ENCODE measurements at places on chromosomes 2 and 18. TPM values are rescaled to one million over a fixed set of nuclear protein-coding genes. Genes with fewer than 3 reads are reported as not detected.

RAD51AP2 gene
- total RNA-seq, result 0.47 TPM

CMPK2 gene
- 10.9 TPM for total RNA-seq

THSD7B gene
- 20.0 TPM for total RNA-seq

FBXO15 gene
- total RNA-seq, result 3.1 TPM

WDR33 gene
- 99.7 TPM for total RNA-seq

OTOS gene
- total RNA-seq, result 0.94 TPM

POTEC gene
- total RNA-seq, result not detected

C2orf76 gene
- total RNA-seq, result 9.8 TPM

TUBB8B gene
- total RNA-seq, result not detected

SLC11A1 gene
- total RNA-seq, result 1.7 TPM

C2orf78 gene
- not detected for total RNA-seq

ZCCHC2 gene
- 13.1 TPM for total RNA-seq

CYB5A gene
- total RNA-seq, result 15.3 TPM

ATRAID gene
- 43.7 TPM for total RNA-seq
